ENCODE measurements at places on chromosomes 4 and X.

DNA sequence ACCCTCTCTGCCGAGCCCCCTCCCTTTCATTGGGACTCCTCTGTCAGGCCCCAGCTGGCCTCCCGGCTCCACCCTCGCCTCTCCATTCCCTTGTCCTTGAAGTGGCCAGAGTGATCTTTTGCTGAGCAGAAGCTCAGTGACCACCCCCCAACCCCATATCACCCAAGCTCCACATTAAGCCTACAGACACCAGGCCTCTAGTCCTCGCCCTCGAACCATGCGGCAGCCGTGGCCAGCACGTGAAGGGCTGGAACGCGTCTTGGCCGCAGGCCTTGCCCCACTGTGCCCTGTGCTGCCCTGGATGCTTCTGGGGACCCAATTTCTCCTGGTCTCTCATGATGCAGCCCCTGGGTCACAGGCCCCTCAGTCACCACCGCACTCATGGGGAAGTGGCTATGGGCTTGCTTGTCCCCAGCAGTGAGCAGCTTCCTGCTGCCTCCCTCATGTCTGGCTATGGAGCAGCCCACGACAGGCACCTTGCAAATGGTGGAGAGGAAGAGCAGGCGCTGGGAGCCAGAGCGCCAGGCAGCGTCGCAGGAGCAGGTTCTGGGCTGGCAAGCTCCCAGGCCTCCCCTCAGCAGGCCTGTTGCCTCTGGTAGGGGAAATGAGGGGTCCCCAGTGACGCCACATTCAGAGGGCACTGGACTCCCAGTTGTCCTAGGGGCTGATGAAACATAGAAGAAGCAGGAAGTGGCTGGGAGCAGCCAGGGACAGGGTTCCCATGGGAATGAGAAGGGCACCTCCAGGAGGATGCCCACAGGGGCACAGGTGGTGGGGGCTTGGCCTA, 757 bp upstream of the SRPK3 start:
- no peak for DNase-seq

DNA sequence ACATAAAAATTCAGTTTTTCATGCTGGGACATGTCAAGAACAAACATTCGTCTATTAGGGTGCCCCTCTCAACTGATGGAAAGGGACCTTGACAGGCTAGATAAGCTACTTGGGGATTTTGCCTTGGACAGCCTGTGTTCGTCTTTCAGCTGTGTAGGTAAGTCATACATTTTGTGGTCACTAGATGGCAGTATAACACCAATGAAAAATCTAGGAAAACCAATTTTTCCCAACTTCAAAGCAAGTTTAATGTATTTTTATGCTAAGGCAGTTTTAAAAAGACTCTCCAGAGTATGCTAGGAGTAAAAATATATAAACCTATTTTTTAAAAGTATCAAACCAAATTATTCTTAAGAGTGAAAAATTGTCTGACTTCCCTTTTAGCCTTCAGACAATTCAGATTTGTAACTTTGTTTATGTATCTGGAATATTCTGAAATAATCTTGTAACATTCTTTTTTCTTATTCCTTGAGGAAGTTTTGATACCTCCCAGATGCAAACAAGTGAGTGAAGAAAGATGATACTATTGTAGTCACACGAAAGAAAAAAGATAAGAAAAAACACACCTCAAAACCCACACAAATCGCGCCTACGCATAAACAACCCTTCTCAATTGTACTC, 158.3 kb downstream of the CPE start:
- no peak for DNase-seq

- DNase-seq: no peak
Measured at GRCh38 chr4:81030981-81031791, 678 bp downstream of the BMP3 start.

- no peak for DNase-seq
Measured at GRCh38 chr4:70718811-70719604, 2.8 kb upstream of the RUFY3 start.

GRCh38 chr4:54001668-54002365, 62.6 kb downstream of the CHIC2 start:
- no peak for DNase-seq

GRCh38 chr4:143380629-143381028, 44.0 kb downstream of the GAB1 start:
- no peak for DNase-seq

Data from NCI-H526 (cell line).